Osteoblast (primary cell): ENCODE measurements at places on chromosomes 13 and 19.

DNA sequence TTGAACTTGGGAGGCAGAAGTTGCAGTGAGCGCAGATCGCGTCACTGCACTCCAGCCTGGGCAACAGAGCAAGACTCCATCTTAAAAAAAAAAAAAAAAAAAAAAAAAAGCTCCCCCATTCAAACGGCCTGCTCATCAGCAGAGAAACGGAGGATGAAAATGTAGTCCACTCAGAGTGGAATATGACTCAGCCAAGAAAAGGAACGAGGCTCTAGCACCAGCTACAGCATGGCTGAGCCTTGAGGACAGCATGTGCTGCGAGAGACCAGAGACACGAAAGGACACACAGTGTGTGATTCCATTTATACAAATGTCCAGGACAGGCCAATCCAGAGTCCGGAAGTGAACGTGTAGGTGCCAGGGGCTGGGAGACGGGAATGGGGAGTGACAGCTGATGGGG, 18.1 kb upstream of the MIER2 start:
- no peak overlapping the region for H3K27ac ChIP-seq
- DNase-seq: no peak
- H3K27me3 ChIP-seq: peaks cover 5% of the 10 kb centered on the region
- H3K36me3 ChIP-seq: no peaks in the 10 kb centered on the region
- H3K4me1 ChIP-seq: no peaks in the 10 kb centered on the region

DNA sequence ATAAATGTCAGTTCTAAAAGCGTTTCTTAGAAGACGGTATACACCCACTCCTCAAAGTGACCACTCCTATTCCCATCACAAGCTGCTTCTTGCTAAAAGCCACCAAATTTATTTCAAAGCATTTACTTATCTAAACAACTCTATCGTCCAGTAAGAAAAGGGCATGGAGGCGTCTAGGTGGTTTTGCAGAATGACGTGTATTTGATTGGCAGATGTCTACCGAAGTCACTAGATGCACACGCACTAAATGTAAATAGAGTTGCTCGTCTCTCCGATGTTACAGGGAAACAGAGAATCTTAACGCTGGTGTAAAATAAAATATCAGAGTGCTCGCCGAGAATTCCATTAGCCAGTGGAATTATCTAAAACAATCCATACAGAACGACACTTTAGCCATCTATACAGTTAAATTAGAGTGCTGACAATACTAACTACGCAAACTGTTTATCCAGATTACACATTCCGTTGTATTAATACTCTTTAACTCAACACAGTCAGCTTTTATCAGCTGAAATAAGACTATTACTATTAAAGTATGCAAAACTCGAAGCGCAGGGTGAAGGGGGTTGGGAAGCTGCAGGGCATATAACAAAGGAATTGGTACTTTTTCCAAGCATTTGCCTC, 1.9 kb downstream of the KLF12 start:
- H3K4me3 ChIP-seq: peak overlapping the region; percentile 85
- H3K4me1 ChIP-seq: peaks cover 52% of the 10 kb centered on the region
- no peaks in the 10 kb centered on the region for H3K27me3 ChIP-seq

DNA sequence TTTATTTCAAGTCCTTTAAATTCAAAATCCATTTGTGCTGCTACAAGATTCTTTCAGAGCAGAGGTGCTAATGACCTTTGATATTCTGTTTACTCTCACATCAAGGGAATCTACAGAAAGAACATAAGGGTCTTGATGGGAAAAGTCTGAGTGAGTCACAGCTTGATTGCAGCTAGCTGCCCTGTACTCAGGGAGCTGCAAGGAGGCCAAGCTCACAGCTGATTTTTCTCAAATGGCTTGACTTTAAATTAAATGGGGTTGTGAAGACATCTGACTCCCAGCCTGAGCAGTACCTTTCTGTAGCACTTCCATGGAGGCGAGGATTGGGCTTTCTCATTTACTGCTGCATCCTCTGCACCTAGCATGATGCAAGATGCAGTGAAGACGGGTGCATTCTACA, 62.5 kb downstream of the RAP2A start:
- no peaks in the 10 kb centered on the region for H3K4me1 ChIP-seq
- H3K4me3 ChIP-seq: no peak overlapping the region
- DNase-seq: no peak
- H3K27ac ChIP-seq: no peak overlapping the region
- H3K36me3 ChIP-seq: no peaks in the 10 kb centered on the region

DNA sequence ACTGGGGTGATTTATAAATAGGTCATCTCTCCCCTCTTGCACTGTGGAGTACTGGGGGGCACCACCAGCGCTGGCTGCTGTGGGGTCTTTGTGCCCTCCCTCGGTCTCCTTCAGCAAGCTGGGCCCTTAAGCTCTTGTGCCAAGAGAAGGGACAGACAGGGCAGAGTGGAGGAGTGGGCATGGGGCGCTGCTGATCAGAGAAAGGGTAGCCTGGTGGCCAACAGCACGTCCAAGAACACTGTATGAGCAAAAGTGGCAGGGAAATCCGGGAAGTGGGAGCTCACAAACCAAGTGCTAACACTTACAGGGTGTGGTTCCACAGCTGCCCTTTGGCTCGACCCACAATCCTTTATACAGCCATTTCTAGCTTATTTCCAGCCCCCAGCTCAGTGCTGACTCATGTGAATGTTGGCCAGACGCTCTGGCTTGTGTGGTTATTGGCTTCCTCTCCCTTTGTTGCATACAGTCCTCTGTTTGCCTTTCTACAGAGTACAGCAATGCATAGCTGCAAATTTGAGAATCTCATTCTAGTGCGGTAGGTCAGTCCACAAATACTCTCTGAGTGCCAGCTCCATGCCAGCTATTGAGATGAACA, 298.8 kb downstream of the SHISA2 start:
- no peak overlapping the region for H3K27ac ChIP-seq
- no peak overlapping the region for H3K4me3 ChIP-seq
- peaks cover 18% of the 10 kb centered on the region for H3K4me1 ChIP-seq
- DNase-seq: peak; percentile 93
- H3K27me3 ChIP-seq: no peaks in the 10 kb centered on the region
- H3K36me3 ChIP-seq: no peaks in the 10 kb centered on the region

DNA sequence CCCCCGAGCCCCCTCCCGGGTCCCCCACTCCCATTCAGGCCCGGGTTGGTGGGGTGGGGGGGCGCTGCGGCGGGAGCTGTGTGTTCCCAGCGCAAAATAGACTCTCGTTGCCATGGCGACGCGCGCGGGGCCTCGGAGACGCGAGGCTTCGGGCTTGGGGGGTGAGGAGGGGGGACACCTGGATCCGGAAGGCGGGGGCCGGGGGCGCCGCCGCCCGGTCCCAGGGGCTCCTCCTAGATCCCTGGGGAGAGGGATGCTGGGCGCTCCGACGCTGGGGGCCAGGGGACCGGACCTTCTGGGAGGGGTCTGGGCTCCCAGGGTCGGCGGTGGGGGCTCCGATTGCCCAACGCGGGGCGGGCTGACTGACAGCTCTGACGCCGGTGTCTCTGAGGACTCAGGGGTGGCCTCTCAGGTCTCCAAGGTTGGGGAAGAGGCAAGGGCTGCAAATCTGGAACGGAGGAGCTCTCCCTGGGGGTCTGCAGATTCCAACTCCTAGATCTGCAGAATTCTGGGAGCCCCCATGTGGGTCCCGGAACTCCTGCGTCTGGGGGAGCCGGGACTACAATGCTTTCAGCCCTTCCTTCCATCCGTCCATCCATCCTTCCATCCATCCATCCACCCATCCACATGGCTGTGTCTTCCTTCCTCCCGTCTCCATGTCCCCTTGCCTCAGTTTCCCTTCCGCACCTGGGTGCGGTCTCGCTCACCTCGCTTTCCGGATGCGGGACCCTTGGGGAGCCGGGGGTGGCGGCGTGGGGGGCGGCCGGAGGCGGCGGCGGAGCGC, 9.1 kb upstream of the SHISA7 start:
- no peak overlapping the region for H3K4me3 ChIP-seq
- DNase-seq: no peak
- H3K4me1 ChIP-seq: no peaks in the 10 kb centered on the region
- peaks cover 42% of the 10 kb centered on the region for H3K27me3 ChIP-seq
- no peak overlapping the region for H3K27ac ChIP-seq

DNA sequence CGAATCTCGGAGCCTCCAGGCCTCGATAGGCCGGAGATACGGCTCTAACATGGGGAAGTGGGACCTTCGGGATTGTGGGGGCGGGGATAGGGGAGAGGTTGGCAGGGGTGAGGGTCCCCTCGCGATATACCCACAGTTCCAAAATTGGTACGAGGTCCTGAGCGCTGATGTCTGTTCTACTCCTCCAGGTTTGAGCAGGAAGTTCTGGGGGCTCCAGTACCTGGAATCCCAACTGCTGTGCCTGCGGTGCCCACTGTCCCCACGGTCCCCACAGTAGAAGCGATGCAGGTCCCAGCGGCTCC, 447 bp downstream of the RBM42 start:
- peak overlapping the region; percentile 98 for H3K4me3 ChIP-seq
- peak; percentile 68 for DNase-seq
- H3K27me3 ChIP-seq: no peaks in the 10 kb centered on the region
- peaks cover 14% of the 10 kb centered on the region for H3K4me1 ChIP-seq

DNA sequence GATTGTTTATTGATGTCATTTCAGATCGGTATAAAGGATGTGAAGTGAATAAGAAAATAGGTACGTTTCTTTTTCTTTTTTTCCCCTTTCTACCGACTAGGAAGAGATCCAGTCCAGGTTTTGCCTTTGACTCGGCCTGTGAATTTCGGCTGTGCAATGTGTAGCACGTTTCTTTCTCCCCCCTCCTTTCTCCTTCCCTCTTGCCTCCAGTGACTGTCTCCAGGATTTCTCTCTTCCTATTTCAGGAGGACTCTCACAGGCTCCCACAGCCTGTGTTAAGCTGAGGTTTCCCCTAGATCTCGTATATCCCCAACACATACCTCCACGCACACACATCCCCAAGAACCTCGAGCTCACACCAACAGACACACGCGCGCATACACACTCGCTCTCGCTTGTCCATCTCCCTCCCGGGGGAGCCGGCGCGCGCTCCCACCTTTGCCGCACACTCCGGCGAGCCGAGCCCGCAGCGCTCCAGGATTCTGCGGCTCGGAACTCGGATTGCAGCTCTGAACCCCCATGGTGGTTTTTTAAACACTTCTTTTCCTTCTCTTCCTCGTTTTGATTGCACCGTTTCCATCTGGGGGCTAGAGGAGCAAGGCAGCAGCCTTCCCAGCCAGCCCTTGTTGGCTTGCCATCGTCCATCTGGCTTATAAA, at the start of gene GPC6:
TSS of gene GPC6 (plus strand) at position 185 of the 657 bp plus-strand sequence.
- no peaks in the 10 kb centered on the region for H3K36me3 ChIP-seq
- peak within 1 kb of the TSS; percentile 82 for H3K4me3 ChIP-seq
- no peaks in the 10 kb centered on the region for H3K27me3 ChIP-seq
- H3K27ac ChIP-seq: peak within 1 kb of the TSS; percentile 87
- peak; percentile 90 for DNase-seq

GRCh38 chr19:8466018-8466417, 21.2 kb downstream of the HNRNPM start:
- H3K36me3 ChIP-seq: peaks cover 80% of the 10 kb centered on the region
- DNase-seq: no peak
- peaks cover 5% of the 10 kb centered on the region for H3K4me1 ChIP-seq
- H3K27ac ChIP-seq: no peak overlapping the region
